ENCODE measurements at places on chromosomes 12 and 14.

DNA sequence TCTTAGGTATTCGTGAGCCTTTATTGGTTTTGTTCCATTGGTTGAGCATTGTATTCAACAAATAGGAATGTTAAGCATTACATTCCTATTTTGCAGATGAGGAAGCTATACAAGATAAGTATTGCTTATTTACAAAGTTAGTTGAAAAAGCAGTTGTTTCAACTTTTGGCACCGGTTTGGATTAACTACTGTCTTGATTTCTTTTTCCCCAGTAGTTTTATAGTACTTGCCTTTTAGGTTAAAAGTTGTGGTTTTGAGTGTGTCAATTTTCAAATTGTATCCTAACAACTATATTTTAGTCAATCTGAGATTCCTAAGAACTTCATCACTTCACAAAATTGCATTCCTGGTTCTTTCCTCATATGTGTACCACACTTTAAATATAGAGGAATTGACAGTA, 23.8 kb upstream of the MBIP start:
- no peak for DNase-seq

- no peak for DNase-seq
Observed at GRCh38 chr14:64955297-64955696, 12.8 kb upstream of the GPX2 start.

GRCh38 chr14:73696466-73697400, 17.5 kb downstream of the PNMA1 start:
- no peak for DNase-seq

GRCh38 chr12:8156416-8156815, 399 bp upstream of the ZNF705A start:
- DNase-seq = no peak

GRCh38 chr12:3746758-3747157, 6.2 kb downstream of the CRACR2A start:
- DNase-seq = no peak

- DNase-seq = no peak
Observed at GRCh38 chr12:65443038-65443437, 164.6 kb downstream of the MSRB3 start.

DNA sequence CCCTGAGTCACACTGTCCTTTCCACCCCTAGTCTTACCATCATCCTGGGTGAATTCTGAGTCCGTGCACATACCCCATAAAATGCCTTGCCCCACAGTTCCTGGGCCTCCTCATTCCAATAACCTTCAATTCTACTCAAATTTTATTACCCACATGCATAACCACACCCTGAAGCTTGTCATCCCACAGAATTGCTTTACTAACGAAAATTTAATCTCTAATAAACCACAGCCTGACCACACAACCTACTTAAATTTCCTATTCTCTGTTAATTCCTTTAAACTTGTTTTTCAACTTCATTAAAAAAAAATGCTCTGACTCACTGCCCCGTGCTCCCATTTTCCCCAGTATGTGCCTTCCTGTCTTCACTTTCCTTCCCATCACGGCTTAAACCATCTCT, 205.9 kb downstream of the PHLDA1 start:
- DNase-seq = no peak

All from stimulated activated CD4-positive, alpha-beta T cell treated with anti-CD3 and anti-CD28 coated beads, Interleukin-12 subunit alpha, Interleukin-12 subunit beta, amount 100 ng/mL, for 48 hours (primary cell).